ENCODE measurements at places on chromosomes 2 and 18. TPM values are rescaled to one million over a fixed set of nuclear protein-coding genes. Genes with fewer than 3 reads are reported as not detected.

The ALKAL2 gene
- not detected for total RNA-seq

DNA sequence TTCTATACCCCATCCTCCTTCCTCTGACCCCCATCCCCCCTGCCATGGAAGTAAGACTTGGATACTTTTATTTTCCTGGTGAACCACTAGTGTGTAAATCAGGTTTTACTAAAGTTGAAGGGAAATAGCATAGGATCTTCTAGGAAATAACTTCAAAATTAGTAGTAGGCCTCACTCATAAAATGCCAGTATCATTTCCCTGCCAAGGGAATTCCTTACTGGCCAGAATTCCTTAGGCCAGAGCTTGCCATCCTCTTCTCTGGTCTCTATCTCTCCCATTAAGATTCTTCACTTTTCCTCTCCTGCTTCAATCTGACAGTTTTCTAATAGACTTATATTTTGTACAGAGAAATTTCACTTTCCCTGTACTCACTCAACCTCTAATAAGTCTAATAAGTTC, 322.8 kb upstream of the TANK start:
- DNase-seq = no peak

The LIPG gene
- not detected for total RNA-seq

DNA sequence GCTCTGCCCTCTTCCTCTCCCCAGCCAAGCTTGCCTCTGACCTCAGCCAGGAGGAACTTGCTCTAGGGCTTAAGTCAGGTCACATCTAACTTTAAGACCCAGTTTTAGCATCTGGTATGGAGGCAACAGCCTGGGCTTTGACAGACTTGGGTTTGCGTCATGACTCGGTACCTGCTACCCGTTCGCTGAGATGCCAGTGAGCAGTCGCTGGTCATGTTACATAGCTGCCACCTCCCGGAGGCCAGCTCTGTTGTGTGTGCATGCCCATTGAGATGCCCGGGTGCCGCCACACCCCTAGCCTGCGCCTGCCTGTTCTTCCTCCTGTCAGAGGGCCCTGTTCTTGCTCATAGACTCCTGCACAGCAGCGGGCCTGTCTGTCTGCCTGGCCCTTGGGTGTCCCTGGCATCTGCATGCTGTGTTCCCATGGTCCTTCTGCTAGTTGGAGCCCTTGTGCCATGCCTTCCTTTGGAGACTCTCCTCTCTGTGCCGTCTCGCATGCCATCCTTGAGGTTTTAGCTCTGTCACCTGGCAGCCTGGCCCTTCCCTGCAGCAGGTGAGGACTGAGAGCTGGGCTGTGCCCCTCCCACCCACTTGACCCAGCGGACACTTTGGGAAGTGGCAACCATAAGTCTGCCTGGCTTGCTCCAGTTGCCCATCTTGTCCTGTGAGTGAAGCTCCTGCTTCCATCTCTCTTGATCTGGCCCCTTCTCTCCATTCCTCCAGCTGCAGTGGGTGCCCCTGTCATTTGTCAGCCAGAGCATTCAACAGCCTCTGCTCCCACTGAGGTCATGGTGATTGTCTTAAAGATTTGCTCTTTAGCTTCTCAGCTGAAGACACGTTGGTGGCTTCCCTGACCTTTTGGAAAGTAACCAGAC, 24.9 kb downstream of the ASAP2 start:
- no peak for DNase-seq

DNA sequence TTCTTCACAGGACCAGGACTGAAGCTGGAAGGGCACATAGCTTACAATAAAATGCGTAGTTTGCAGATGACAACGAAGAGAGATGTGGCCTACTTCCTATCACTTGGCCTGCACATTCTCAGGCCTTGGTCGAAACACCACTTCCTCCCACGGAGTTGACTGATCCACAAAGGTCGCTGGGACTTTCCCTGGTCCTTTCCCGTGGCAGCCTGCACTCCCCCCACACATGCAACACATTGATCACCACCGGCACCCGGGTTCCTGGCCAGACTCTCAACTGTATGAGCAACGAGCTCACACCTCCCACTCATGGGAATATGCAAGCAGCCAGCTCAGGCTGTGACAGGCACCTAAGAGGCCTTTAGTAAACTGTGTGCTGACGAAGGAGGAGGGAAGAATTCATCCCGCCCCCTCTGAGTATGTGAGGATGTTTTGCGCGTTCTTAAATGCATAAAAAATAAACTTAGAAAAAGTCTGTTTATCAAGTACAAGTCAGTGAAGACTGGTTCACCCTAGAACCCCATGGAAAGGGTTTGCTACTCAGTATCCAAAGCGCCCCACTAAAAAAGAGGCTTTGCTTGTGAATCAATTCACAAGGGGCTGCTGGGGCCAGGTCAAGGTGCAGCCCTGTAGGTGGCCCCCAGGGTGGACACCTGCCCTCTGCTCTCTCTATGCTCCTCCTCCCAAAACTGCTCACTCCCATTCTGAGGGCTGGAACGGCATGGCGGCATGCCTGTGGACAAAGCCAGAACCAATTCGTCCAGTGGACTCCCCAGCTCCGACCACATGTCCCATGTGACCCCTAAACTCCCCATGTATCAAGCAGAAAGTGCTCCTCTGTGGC, 154.3 kb downstream of the EIPR1 start:
- peak; percentile 14 for DNase-seq

- no peak for DNase-seq
Observed at GRCh38 chr18:58057291-58057965, 13.4 kb downstream of the NEDD4L start.
